ENCODE measurements at places on chromosomes 6 and 20.

- DNase-seq, result no peak
These were observed 253.8 kb upstream of the PRDM1 start for GRCh38 chr6:105832313-105832761.

- no peak for DNase-seq
These were observed 3.9 kb upstream of the SIGLEC1 start for GRCh38 chr20:3716195-3716834.

- DNase-seq, result no peak
These were observed 82.8 kb downstream of the TNFAIP3 start for GRCh38 chr6:137949686-137950390.

DNA sequence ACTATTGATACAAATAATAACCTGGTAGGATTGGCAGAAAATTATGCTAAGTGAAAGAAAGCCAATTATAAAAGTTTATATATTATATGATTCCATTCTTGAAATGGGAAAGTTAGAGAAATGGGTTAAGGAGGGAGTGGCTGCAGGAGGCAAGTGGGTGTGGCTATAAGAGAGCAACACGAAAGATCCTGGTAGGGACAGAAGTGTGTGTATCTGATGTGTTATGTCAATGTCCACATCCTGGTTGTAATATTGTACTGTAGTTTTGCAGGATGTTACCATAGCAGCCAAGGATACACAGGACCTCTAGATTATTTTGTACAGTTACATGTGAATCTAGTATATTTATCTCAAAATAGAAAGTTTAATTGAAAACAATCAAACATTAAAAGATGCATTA lies 46.8 kb downstream of the SNX5 start:
- no peak for DNase-seq

- DNase-seq, result no peak
These were observed 23.8 kb upstream of the TMEM30A start for GRCh38 chr6:75308250-75308988.

- DNase-seq, result no peak
These were observed 17.8 kb downstream of the SLC22A1 start for GRCh38 chr6:160139420-160139851.

DNA sequence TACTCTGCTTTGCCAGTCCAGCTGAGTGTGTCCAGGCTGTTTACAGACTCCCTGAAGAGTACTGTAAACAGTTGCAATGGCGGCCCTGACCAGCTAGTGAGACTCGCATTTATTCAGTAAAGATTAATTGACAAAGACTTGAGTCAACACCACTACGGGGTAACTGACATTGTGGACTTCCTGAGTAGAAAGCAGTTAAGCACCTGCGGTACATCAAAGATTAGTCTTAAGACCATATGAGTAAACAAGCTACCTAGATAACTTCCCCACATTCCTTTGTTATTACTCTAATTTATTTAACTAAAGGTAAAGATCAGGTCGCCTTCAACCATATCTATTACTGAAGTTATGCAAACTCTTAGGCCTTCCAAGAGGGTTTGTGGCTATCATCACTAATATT lies 12.6 kb downstream of the VPS52 start:
- DNase-seq, result no peak

GRCh38 chr6:165486183-165487137 lies 176.6 kb downstream of the PDE10A start:
- DNase-seq, result no peak

- no peak for DNase-seq
These were observed 150.4 kb downstream of the GRM4 start for GRCh38 chr6:33995309-33996119.

DNA sequence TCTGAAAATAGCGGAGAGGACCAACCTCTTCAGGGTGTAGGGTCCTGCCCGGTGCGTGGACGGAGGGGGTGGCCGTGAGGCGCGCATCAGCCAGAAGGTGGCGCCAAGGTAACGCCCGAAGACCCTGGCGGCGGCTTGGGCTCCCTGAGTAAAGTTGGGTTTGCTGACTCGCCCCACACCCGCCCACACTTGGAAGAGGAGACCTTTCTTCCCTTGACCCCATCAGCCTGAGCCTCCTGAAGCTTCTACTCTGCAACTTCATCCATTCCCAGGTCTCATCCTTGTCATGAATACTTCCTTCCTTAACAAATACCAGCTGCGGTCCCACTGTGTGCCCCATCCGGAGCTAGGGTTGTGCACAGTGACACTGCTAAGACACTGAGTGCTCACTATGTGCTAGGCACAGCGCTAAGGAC lies 14.6 kb downstream of the CD40 start:
- peak; percentile 43 for DNase-seq

GRCh38 chr6:11552442-11552841 lies 14.9 kb downstream of the TMEM170B start:
- no peak for DNase-seq

GRCh38 chr6:123997223-123997622 lies 193.6 kb downstream of the NKAIN2 start:
- no peak for DNase-seq

- DNase-seq, result no peak
These were observed 270.5 kb downstream of the BMP2 start for GRCh38 chr20:7038029-7038428.

- no peak for DNase-seq
These were observed 11.0 kb upstream of the SLC22A1 start for GRCh38 chr6:160110586-160111123.

GRCh38 chr6:104789770-104790190 lies 69.9 kb downstream of the HACE1 start:
- DNase-seq, result no peak

GRCh38 chr6:170522565-170523183 lies 30.4 kb downstream of the PSMB1 start:
- no peak for DNase-seq

- no peak for DNase-seq
These were observed 209.6 kb downstream of the TFAP2B start for GRCh38 chr6:51028276-51028675.

DNA sequence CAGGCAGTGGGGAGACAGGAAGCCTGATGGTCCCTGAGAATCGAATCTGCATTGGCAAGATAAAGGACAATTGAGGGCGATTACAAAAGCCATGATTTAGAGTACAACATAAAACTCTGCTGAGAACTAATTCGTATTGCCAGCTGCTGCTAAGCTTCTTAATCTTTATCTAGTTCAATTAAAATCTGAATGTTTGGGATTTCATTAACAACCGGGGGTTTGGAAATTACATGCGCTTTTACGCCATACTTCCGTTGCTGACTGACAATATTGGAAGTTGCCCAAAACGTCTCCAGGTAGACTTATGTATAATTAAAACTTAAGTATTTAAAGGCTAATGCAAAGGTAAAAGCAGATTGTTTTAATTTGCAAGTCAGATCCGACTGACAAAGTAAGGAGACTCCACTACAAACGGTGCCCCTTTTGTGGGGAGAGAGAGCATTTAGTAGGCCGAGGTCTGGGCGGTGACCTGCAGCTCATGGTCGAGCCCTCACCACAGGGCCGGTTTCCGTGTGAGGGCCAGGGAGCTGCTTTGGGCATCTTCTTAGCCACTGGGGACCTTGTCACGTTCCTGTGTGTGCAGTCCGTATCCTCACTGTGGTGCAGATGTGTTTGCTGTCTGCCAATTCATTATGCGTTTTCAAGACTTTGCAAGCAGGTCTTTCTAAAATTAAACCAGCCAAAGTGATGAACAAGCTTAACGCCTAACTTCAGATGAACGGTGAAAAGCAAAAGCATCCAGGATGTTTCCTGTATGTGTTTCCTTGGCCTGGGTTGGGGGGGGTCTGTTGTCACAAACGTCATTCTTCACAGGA lies 49.9 kb downstream of the CDH4 start:
- no peak for DNase-seq

DNA sequence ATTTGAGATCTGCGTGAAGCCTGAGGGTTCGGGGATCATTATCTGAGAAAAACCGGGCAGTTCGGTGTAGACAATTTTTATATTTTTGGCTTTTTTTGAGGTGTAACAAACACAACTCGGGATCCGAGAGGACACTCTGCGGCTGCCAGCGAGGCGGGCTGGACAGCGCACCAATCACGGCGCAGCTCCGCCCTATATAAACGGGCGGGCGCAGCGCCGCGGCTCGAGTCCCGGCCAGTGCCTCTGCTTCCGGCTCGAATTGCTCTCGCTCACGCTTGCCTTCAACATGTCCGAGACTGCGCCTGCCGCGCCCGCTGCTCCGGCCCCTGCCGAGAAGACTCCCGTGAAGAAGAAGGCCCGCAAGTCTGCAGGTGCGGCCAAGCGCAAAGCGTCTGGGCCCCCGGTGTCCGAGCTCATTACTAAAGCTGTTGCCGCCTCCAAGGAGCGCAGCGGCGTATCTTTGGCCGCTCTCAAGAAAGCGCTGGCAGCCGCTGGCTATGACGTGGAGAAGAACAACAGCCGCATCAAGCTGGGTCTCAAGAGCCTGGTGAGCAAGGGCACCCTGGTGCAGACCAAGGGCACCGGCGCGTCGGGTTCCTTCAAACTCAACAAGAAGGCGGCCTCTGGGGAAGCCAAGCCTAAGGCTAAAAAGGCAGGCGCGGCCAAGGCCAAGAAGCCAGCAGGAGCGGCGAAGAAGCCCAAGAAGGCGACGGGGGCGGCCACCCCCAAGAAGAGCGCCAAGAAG lies 69.0 kb downstream of the HFE start:
- peak; percentile 77 for DNase-seq

All from effector CD4-positive, alpha-beta T cell (primary cell).